Stimulated activated CD4-positive, alpha-beta T cell treated with anti-CD3 and anti-CD28 coated beads, Interleukin-15, amount 100 ng/mL, for 24 hours (primary cell): ENCODE measurements at places on chromosomes 3 and 15.

- DNase-seq, result no peak
Measured at GRCh38 chr3:160980740-160981139, 124.4 kb downstream of the B3GALNT1 start.

- DNase-seq, result no peak
Measured at GRCh38 chr3:117217355-117217754, 507.8 kb downstream of the TUSC7 start.

DNA sequence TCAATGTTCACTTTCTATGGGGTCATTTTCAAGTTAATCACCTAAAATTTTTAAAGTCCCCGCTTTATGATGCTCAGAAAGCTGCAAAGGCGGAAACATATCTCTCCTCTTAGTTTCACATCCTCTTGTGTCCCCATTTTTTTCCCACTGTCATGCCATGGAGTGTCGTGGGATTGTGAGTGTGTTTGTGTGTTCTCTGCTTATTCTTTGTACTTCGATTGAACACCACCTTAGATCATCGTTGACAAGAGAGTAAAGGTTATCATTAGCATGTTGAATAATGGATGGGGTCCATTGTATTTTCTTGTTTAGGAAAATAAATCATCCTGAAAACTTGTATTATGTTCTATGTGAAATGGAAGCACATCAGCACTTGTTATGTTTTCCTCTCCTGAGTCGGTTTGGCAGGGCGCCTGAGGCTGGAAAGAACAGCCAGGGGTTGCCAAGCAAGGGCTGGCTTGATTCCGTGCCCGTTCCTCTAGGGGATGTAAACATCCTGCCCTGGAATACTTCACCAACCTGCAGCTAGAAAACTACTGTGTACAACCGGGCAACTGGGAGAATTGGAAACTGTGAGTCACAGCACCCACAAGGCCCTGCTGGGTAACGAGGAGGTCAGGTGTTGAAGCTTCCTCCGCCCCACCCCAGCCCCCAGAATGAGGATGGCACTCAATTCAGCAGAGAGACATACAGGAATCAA lies 67.2 kb downstream of the EIF4E3 start:
- peak; percentile 14 for DNase-seq

DNA sequence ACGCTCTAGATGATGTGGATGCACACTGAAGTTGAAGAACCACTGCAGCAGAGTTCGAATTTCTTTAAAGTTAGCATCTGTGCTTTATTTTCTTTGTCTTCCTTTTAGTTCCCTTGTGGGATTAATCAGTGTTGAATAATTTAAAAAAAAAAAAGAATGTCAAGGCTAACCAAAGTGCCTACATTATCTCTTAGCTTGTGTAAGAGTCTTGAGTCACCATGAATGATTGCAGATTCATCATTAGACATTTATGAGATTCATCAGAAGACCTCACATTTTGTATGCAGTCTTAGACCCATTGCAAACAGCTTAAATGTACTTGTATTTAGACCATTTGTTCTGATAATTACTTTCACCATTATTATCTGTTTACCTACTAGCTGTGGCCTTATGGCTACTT lies 182.2 kb downstream of the FNDC3B start:
- DNase-seq, result no peak

GRCh38 chr15:71325481-71325880 lies 210.2 kb downstream of the THSD4 start:
- no peak for DNase-seq

- no peak for DNase-seq
Measured at GRCh38 chr3:50972029-50972428, 297.3 kb downstream of the DOCK3 start.

GRCh38 chr3:153885359-153885758 lies 235.8 kb upstream of the ARHGEF26 start:
- DNase-seq, result no peak

DNA sequence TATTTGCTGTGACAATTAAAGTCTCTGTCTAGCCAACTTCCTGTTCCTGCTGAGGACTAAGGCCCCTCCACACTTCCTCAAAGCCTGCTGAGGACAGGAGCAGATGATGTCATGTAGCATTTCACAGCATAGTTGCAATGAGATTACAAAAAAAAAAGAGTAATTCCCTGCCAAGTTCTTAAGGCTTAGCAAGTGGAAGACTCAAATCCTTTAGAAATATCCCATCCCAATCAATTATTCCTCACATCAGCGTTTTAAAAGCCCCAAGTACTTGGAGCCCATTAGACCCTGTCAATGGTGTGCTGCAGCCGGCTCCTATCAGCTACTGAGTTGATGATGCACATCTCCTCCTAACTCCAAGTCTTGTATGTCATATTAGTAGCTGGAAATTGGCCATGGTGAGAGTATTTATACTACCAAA lies 51.7 kb downstream of the TRANK1 start:
- DNase-seq, result no peak

GRCh38 chr3:168974617-168975403 lies 688.7 kb downstream of the MECOM start:
- no peak for DNase-seq

DNA sequence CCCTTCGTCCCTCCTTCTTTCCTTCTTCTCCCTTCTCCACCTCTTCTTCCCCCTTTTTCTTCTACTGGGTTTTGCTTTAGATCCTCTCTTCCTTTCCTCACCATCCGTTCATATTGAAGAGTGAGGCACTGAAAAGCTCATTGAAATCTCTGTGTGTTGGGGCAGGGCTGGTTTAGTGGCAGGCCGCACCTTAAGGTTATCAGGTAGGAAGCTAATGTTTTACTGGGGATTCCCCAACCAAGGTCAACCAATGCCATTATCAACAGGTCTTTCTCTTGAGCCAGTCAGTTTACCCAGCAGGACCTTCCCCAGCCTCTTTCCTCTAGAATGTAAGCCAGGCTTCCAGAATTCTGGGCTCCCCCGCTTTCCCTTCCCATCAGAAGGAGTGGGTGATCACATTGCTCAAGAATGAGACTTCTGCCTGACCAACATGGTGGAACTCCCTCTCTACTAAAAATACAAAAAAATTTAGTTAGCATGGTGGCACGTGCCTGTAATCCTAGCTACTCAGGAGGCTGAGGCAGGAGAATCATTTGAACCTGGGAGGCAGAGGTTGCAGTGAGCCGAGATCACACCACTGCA lies 11.5 kb upstream of the VPS8 start:
- DNase-seq, result no peak

DNA sequence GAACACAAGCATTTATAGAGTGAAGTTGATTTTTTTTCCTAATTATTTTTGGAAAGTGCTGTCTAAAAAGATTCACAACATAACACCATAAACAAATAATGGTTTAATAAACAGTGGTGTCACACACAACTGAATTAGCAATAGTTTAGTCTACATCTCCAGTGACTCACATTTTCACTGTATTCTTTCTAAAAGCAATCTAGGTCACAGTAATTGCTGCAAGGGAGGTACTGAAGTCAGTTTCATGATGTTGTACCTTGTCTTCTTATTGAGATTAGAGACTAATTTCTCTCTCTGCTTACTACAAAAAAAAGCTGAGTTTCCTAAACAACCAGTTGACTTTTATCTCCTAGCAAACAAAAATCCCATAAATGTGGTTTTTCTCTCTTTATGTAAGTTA lies 29.6 kb downstream of the PLSCR4 start:
- DNase-seq, result no peak

DNA sequence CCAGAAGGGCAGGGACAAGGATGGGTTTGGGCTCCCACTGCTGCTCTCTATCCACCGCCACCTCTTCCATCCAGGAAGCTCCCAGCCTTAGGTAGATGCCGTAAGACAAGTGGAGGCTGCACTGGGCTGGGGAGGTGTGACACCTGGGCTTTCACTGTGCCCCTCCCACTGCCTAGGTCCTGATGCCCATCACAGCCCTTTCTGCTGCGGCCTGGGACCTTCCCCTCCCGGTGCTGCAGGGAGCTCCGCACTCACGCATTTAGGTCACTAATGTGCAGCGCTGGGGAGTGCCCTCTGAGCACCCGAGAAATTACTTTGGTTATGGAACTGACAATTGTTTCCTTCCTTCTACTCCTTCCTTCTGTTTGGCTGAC lies 850 bp downstream of the LTF start:
- no peak for DNase-seq

DNA sequence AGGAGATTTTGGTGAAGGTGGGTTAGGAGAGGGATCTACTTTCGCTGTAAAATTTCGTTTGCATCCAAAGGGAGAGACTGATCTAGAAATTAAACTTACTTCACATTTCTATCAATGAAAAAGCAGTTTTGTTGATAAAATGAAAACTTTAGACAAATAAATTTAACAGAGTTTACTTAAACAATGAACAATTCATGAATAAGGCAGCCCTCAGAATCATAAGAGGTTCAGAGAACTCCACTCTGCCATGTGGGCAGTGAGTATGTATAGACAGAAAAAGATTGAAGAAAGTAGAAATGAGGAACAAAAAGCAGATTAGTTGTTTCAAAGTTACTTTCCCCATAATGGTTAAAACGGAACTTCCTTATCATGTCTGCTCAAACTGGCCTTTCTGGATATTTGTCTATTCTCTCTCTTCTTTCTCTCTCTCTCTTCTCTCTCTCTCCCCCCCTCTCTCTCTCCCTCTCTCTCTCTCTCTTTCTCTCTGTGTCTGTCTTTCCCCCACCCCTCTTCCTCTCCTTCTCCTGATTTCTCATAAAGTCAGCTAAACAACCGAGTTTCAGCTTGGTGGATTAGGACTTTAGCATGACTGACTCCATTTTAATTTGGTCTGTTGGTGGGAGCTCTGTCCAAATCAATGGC lies 248.9 kb downstream of the TJP1 start:
- no peak for DNase-seq

DNA sequence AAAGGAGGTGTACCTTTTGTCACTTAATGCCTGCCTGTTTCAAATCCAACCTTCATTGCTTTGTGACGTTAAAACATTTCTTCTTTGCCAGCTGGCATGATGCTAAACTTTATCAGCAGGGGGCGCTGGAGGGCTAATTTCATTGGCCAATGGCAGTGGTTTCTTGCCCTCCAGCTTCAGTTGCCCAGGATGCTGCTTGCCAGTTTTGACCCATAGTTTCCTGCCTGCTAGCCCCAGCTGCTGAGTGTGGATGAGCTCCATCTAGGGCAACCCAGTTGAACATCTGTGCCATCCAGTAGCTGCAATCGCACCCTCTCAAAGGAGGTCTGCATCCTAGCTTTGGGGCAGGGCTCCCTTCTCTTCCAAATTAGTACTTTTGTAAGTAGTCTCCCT lies 22.1 kb downstream of the ACKR2 start:
- DNase-seq, result peak; percentile 87

- no peak for DNase-seq
Measured at GRCh38 chr3:87694678-87695077, 364.1 kb downstream of the CGGBP1 start.

DNA sequence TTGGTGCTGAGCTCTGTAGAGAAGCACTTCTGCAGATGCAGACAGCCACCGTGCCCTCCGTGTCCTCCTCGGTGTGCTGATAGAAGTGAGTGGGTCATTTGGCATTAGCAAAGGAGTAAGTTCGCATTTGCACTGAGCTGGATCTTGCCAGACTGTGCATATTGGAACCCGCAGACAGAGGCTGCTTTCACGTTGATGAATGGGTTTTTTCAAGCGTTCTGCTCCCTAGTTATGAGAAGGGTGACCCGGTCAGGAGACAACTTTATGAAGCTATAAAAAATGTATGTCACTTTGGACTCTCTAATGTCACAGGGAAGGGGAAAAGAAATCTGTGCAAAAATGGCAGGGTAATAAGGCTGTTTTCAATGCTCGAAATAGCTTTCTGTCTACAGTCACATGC lies 739.4 kb downstream of the MCTP2 start:
- no peak for DNase-seq

DNA sequence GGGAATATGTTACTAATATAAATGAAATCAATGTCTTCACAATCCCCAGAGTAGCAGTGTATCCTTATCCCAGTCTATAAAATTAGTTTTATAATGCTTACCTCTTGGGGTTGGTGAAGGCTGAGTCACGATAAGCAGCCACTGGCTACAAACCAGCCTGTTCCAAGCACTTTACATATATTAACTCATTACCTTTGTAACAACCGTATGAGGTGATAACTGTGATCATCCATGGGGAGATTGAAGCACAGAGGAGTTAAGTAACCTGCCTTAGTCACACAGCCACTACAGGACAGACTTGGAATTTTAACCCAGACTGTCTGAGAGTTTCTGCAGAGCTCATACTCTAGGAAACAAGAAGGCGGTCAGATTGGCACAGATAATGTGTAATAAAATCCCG lies 43.3 kb upstream of the MITF start:
- DNase-seq, result no peak

- no peak for DNase-seq
Measured at GRCh38 chr3:74331711-74332110, 282.7 kb downstream of the CNTN3 start.

DNA sequence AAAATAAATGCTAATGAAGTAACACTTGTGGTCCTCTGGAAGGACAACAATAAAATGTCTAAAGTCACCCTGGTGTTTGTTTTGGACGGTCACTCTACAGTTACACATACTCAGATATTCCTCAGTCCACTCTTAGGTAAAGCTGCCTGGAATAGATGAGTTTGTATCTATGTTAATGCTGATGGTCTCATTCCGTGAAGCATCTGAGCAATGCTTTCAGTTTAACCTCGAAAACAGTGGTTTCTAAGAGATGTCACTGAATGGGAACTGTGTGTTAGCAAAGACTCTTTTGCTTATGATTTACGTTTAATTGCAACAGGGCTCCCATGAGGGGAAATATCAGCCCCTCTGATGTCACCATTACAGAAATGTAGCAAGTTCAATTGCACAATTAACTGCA lies 49.1 kb downstream of the FBN1 start:
- DNase-seq, result no peak

DNA sequence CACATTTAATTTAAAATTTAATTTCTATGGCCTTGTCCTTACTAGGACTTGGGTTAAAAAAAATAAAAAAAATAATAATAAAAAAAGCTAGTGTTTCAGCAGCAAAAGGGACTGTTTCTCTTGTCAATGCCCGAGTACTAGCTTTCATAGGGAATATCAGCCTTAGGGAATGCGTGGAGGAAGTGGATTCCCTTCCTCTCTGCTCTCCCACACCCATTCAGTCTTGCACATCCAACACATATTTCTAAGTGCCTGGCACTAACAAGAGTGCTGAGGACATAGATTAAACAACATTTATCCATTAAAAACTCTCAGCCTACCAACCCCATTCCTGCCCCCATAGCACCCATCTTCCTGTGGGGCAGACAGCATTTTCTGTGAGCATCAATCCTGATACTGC lies 6.2 kb downstream of the ZNF385D start:
- no peak for DNase-seq

DNA sequence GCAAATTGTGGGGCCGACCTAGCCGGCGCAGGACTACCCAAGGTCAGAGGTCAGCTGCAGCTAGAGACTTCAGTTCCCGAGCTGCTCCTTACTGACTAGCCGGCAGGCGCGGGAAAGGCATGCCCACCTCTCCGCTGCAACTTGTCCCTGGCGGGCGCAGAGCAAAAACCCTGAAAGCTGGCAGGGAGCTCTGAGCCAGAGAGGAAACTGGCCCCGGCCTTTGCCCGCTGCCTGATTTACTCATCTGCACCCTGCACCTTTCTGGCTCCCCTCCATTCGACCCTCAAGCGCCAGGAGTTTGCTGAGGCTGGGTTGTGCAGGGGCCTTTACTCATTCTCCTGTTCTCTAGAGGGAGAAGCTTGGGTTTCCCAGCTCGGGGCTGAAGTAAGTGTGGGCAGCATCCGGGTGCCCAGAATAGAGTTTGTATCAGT lies 1.5 kb downstream of the ZIC4 start:
- no peak for DNase-seq
